NCI-H446 treated with DMSO at 0.1 percent for 48 hours (cell line): ENCODE measurements at places on chromosomes 12 and 14.
A peak's percentile ranks its signal among the peaks of the same experiment; 100 is the strongest.

GRCh38 chr14:29806124-29806517, 121.5 kb downstream of the PRKD1 start:
- DNase-seq = no peak

DNA sequence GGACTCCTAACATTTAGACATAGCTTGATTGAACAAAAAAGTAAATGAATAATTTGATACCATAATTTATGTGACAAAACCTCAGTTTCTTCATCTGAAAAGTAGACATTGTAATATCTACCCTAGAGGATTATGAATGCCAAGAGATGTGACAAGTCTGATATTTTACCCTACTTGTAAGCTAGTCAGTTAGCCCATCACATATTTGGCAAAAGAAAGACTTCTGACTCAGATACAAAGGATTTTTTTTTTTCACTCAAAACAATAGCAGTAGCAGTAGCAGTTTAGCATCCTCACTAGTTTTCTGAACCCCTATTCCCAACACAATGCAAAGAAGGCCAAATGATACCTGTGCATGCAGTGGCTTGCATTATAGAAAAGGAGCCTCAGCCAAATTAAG, 377.3 kb upstream of the E2F7 start:
- no peak for DNase-seq

GRCh38 chr12:85872497-85873091, 1.5 kb upstream of the NTS start:
- peak; percentile 86 for DNase-seq

DNA sequence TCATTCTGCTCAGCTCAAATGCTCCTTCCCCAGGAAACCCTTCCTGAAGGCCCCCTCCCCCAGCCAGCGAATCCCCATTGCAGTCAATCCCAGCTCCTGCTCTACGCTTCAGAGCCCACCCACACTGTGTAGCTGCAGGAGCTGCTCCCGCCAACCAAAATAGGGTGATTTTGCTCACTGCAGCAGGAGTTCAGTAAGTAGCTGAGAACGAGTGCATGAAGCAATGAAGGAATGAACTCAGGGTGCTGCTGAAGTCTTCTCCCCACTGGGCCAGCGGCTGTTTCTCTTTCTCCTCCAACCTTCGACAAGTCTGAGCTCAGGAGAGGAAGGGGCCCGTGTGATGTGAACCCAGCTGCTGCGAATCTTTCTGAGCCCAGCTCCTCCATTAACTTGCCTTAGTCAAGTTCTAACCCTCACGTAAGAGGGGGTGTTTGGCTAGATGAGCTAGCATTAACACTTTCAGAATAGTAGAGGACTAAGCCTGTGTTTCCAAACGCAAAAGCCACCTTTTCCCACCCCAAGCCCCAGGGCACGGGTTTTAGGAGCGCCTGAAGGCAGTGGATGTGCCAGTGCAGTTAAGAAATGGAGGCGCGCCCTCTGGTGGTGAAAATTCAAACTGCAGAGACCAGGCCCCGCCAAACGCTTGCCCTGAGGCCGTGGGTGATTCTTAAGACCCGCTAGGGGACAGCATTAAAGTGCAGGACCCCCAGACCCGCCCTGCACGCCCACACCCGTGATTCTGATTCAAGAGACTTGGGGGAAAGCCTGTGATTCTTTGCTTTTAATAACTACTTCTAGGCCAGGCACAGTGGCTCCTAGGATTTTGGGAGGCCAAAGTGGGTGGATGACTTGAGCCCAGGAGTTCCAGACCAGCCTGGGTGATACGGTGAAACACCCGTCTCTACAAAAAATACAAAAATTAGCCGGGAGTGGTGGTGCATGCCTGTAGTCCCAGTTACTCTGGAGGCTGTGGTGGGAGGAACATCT, 11.9 kb upstream of the SERPINA4 start:
- no peak for DNase-seq

GRCh38 chr12:77045183-77045582, 20.2 kb downstream of the E2F7 start:
- DNase-seq = no peak
